ENCODE measurements at places on chromosomes 13 and 19. TPM values are rescaled to one million over a fixed set of nuclear protein-coding genes. Genes with fewer than 3 reads are reported as not detected.

ARHGAP45 gene
- total RNA-seq: 2.1 TPM

KLF12 gene
- total RNA-seq: 12.3 TPM

PSG6 gene
- not detected for total RNA-seq

LILRA2 gene
- not detected for total RNA-seq

Measured in smooth muscle cell of the pulmonary artery (primary cell).